ENCODE measurements at places on chromosomes 2 and 18.

- no peak for DNase-seq
These were observed 94.4 kb downstream of the NRP2 start for GRCh38 chr2:205776720-205777119.

DNA sequence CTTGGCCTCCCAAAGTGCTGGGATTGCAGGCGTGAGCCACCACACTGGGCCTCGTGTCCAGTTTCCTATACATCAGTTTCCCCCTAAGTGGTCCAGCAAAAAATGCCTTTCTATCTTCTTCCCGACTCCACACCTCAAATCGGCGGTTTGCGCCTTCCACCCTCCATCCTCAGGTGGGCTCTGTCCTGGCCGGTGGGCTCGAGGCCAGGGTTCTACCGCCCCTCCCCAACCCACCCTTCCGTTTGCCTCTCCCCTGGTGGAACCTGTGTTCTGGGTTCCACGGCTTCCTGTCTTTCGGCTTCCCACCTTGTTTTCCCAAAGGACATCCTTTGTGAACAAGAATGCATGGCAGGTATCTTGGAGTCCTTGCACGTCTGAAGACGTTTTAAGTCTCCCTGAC lies 104.4 kb downstream of the HS6ST1 start:
- no peak for DNase-seq

GRCh38 chr2:1397350-1397749 lies 15.9 kb upstream of the TPO start:
- no peak for DNase-seq

GRCh38 chr2:180205621-180206235 lies 198.6 kb upstream of the CWC22 start:
- DNase-seq: no peak

DNA sequence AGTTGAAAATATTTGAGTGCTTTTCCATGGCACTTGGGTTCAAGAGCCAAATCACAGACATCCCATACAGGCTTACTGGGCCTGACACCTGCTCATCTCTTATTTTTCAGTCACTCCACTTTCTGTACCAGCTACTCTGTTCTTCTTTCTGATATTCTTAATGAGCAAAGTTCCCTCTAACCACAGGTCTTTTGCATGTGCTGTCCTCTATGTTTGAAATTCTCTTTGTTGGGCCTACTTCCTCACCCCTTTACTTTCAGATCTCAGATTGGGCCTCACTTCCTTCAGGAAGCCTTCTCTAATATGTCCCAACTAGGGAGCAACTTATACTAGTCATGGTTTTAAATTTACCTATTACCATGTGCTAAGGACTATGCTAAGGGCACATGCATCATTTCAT lies 81.8 kb upstream of the RBMS1 start:
- DNase-seq: no peak

GRCh38 chr2:197477797-197478196 lies 21.8 kb downstream of the HSPD1 start:
- DNase-seq: no peak

GRCh38 chr18:44125446-44125845 lies 555.2 kb upstream of the SETBP1 start:
- no peak for DNase-seq

GRCh38 chr2:9152975-9153642 lies 53.5 kb upstream of the ASAP2 start:
- DNase-seq: no peak

DNA sequence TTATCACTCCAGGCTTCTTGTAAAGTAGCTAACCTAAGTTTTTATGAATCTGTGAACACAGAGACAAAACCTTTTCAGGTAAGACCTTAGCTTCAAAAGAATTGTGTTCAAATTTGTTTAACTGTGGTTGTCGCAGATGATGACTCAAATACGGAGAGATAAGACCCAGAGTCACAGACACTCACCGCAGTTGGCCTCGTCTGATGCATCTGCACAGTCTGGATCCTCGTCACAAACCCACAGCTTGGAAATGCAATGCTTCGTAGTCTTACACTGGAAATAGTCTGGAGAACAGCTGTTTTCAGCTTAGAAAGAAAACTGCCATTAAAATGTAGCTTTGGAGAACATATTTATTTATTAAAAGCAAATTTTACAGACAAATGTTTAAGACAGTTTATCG lies 1662.1 kb upstream of the NXPH2 start:
- no peak for DNase-seq

DNA sequence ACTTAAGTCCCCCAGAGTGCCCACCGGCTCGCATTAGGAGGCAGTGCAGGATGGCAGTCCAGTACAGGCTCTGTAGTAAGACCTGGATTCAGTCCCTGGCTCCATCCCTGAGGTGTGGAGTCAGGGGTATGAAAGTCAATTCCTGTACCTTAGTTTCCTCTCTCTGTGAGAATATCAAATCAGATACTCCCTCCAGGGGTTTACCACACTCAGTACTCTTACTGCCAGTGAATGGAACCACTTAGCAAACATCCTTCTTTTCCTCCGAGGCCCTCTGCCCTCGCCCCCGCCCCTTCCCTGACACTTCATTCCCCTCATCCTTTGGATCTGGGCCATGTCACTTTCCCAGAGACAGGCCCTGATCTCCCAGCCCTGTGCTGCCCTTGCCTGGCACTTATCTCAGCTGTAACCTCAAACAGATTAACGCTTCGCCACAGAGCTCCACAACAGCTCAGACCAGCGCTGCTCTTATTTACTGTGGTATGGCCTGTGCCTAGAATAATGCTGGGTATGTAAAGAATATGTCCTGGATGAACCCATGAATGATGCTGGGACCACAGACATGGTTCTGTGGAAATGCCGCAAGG lies 159.0 kb upstream of the TMEM200C start:
- no peak for DNase-seq

GRCh38 chr2:11239666-11240462 lies 84.6 kb downstream of the SLC66A3 start:
- no peak for DNase-seq

GRCh38 chr18:9104244-9104901 lies 1.9 kb downstream of the NDUFV2 start:
- DNase-seq: no peak

GRCh38 chr2:67660871-67661270 lies 263.7 kb downstream of the ETAA1 start:
- DNase-seq: no peak

DNA sequence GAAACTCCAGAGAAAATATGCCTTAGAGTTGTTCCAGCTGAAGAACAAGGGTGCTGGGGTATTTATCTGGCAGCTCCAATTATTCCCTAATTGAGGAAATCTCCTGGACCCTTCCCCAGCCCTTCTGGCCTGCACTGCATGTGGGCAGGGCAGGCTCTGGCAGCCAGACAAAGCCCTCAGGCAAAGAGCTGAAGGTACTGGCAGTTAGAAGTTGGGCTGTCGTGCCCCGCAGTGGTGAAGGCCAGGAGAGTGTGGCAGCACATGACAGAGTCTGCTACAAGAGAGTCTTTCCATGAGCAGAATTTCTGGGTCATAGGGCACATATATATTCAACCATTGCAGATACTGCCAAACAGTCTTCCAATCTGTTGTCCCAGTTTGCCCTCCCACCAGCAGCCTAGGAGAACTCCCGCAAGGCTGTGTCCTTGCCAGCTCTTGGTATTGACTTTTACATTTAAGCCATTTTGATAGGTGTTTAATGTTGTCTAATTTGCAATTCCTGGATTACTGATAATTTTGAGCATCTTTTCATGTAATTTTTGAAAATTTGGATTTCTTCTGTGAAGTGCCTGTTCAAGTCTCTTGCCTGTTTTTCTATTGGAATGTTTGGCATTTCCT lies 26.6 kb downstream of the ONECUT2 start:
- DNase-seq: no peak

- DNase-seq: no peak
These were observed 59.1 kb downstream of the TNS1 start for GRCh38 chr2:217943446-217944321.

- no peak for DNase-seq
These were observed 27.4 kb downstream of the PRKCE start for GRCh38 chr2:45678791-45679348.

- no peak for DNase-seq
These were observed 93.5 kb downstream of the CAPN13 start for GRCh38 chr2:30713698-30714097.

DNA sequence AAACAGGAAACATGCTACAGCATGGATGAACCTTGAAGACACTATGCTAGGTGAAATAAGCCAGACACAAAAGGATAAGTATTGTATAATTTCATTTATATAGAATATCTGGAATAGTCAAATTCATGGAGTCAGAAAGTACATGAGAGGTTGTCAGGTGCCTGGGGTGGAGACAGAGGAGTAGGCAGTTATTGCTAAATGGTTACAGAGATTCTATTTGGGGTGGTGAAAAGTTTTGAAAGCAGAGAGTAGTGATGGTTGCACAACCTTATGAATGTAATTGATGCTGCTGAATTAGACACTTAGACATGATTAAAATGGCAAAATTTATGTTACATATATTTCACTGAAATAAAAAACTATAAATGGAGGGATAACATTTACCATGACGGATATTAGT lies 197.4 kb downstream of the VAPA start:
- no peak for DNase-seq

DNA sequence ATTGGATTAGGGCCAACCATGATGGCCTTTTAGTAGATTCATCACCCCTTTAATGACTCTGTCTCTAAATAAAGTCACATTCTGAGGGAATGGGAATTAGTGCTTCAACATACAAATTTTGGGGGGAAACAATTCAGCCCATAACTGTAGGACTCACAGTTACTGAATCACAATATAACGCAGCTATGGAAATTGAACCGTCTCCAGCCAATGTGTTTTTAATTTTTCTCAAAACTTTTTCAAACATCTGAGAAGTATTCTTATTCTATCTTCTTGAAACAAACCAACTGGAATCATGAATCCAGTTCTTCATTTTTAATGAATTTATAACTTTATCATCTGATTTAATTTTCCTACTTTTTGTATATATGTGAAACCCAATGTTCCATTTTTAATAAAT lies 373.1 kb upstream of the SYT4 start:
- no peak for DNase-seq

All from NCI-H1105 (cell line).